ENCODE measurements at places on chromosomes 16 and 17.

GRCh38 chr17:31394544-31394943 lies 3.1 kb downstream of the RAB11FIP4 start:
- DNase-seq, result no peak

- DNase-seq, result no peak
Measured at GRCh38 chr17:3167574-3167973, 29.7 kb upstream of the OR1A2 start.

GRCh38 chr17:76493505-76494167 lies 7.6 kb downstream of the RHBDF2 start:
- no peak for DNase-seq

DNA sequence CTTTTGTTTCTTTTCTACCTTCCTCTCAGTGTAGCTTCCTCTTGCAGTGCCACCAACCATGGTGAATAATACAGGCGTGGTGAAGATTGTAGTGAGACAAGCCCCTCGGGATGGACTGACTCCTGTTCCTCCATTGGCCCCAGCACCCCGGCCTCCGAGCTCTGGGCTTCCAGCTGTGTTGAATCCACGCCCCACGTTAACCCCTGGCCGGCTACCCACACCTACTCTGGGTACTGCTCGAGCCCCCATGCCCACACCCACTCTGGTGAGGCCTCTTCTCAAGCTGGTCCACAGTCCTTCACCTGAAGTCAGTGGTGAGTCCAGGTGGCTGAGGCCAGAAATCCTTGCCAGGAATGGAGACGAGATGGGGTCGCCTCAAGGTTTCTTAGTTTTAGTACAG lies 23.9 kb downstream of the SRCAP start:
- no peak for DNase-seq

DNA sequence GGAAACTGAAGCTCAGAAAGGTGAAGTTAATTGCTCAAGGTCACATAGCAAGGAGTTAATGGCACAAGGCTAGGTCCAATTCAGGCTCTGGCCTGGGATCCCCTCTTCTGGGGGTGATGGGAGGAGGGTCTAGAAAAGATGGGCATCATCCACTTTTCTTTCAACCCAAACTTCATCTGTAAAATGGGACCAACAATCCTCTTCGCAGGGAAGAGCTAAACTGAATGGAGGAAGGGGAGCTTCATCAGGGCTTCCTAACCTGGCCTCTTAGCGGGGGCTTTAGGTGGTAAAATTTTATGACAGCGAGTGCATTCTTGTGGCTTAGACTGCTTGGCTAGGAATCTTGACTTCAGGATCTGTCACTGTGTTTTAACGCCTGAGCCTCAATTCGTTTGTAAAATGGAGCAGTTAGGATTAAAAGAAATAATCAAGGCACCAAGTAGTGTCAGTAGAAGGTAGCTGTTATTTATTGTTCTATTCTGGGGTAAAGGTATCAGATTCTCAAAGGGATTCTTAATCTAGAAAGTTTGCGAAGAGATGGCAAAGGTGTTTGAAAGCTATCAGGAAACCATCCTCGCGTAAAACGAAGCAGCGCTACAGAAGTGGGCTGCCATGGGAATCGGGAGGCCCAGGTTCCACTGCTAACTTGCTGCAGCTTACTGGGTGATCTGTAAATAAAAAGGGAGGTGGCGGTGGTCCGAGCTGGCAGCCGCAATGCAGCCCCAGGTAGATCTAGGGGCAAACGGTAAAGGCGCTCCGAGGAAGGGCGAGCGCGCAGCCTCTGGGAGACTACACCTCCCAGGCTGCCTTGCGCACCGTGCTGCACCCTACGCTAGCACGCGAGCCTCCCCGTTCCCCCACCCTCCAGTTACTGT lies 1.5 kb upstream of the SRCAP start:
- no peak for DNase-seq

- DNase-seq, result no peak
Measured at GRCh38 chr17:83198366-83199341, 119.2 kb downstream of the METRNL start.

DNA sequence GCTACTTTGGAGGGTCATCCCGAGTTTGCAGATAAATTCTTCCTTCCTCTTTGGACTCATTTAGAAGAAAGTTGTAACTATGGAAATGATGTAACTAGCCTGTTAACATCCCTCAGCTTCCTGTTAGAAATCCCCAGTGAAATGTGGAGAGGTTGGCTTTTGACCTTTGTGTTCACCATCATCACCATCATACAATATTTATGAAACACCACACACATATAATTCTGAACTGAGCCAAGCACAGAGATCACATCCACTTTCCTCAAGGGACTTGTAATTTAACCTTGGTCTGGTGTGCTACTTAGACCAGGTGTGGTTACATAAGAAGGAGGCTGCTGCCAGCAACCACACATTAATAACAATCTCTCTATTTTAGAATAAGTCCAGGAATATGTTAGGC lies 2.5 kb downstream of the CAPNS2 start:
- no peak for DNase-seq

DNA sequence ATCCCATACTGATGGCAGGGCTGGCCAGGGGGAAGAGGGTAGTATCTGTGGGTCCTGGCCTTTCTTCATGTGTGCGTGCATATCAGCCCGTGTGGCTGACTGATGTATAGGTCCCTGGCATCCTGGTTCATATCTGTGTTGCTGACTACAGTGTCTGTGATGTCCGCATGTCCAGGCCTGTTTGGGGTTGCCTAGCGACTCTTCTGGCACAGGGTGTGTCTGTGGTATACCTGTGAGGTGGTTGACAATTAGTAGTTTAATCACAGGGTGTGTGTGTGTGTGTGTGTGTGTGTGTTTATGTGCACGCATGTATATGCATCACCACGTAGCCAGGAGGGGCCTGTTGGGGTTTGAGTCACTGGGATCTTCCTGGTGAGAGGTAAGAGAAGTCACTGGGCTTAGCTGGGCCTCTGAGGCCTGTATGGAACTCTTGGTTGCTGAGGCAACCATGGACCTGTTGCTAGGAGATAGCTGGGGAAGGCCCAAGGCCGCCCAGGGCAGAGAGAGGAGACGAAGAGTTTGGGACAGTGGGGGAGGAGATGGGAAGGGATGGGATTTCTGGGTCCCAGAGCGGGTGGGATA lies 603 bp upstream of the TMEM95 start:
- no peak for DNase-seq

- no peak for DNase-seq
Measured at GRCh38 chr17:50844117-50844700, 8.8 kb downstream of the WFIKKN2 start.

DNA sequence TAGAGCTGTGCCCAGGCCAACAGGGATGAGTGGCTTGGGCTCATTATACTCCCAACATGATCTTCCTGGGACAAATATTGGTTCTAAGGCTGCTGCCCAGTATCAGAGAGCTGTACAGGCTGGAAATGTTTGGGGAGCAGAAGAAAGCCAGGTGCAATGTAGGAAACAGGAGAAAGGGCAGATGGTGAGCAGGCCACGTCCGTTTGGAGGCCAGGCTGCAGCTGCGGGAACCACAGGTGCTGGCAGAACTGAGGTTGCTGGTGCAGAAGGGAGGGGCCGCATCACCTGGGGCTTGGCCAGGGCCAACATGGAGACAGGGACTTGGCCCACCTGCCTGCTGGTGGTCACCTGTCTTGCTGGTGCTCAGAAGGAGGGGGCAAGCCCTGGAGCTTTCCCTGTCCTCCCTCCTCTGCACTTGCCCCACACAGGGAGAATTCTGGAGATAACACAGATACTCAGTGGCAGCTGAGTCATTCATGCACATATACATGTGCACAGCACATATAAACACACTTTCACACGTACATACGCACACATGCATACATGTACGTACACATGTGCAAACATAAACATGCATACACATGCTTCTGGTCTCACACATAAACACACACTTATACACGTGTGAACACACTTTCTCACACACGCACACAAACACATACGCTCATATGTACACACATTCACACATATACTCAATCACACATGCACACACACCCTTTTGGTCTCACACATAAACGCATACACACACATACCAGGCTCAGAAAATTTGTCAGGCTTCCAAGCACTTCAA lies 67.7 kb downstream of the WSCD1 start:
- DNase-seq, result no peak

DNA sequence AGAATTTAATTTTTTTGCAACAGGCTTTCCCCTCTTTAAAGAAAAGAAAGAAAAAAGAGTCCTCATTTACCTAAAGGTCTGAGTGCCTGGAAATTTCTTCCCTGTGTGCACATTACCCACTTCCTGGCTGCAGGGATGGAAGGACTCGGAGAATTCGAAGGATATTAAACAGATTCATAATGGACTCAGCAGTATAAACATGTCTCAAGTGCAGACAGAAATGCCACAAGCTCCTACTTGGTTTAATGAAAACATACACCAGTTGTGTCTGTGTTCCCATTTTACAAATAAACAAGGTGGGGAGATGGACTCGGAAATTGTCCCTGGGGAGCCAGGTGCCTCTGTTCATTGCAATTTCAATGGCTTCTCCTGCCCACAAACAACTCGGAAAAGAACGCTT lies 47.2 kb downstream of the MEOX1 start:
- DNase-seq, result no peak

DNA sequence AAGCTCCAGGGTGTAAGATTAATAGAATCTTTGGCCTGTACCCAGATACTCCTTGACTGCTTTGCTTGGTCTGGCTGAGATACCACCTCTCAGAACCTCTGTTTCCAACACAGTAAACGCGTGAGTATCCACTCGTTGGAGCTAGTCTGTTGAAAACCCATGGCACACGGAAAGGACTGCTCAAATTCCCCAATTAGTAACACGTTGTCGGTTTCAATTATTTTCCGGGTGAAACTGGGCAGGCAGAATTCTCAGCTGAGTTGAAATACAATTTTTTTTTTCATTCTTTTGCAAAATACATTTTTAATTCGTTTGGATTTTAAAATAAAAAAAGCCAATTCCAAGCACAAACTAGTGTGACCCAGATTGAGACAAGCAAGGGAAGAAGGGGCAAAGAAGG lies 120.5 kb downstream of the MAF start:
- DNase-seq, result no peak

- no peak for DNase-seq
Measured at GRCh38 chr17:38617074-38617860, 11.5 kb upstream of the SRCIN1 start.

DNA sequence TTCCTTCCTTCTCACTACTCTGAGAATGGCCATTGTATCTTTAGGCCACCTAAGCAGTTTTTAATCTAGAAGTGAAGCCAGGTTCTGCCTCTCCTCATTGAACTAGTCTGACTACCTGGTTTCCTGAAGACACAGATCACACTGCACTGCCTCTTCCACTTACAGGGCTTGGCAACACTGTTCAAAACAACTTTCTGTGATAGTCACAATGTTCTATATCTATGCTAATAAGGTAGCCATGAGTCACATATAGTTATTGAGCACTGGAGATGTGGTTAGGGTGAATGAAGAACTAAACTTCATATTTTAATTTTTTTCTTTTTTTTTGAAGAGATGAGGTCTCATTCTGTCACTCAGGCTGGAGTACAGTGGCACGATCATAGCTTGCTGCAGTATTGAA lies 26.9 kb downstream of the RND2 start:
- no peak for DNase-seq

- no peak for DNase-seq
Measured at GRCh38 chr16:2769675-2770056, 7.4 kb downstream of the ELOB start.

- DNase-seq, result no peak
Measured at GRCh38 chr16:14309001-14309886, 238.1 kb downstream of the MRTFB start.

DNA sequence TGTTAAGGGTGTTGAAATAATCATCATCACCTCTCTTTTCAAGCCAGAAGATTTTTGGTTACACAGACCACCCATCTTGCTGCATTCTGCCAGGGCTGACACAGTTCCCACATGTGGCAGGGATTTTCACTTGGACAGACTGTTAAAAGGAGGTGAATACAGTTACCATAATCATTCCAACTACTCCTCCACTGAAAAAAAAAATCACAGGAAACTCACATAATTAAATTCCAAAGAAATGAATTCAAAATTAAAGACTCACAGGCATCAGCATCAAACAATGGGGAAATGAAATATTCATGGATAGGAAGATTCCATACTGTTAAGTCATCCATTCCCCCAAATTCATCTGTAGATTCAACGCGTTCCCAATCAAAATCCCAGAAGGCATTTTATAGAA lies 209.4 kb downstream of the MRTFB start:
- no peak for DNase-seq

DNA sequence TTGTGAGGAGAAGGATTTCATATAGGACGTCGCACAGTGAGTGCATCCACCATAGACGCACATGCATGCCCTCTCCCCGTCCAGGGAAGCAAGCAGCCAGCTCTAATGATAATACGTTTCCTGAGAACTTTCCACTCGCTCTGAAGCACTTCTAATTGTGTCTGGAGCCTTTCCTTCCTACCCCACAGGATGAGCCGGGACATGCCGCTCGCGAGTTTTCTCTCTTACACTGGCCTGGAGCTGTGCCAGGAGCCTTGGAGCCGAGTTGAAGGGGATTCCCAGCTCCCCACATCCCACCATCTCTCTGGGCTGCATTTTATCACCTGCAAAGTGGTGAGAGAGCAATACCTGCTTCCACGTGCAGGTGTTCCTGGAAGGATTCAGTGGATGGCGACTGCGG lies 368.1 kb downstream of the C16orf95 start:
- DNase-seq, result no peak

- DNase-seq, result no peak
Measured at GRCh38 chr17:28047806-28048205, 5.3 kb downstream of the NLK start.

- DNase-seq, result no peak
Measured at GRCh38 chr16:50467943-50468748, 80.0 kb upstream of the NKD1 start.

GRCh38 chr16:79839466-79840341 lies 239.2 kb upstream of the MAF start:
- DNase-seq, result no peak

DNA sequence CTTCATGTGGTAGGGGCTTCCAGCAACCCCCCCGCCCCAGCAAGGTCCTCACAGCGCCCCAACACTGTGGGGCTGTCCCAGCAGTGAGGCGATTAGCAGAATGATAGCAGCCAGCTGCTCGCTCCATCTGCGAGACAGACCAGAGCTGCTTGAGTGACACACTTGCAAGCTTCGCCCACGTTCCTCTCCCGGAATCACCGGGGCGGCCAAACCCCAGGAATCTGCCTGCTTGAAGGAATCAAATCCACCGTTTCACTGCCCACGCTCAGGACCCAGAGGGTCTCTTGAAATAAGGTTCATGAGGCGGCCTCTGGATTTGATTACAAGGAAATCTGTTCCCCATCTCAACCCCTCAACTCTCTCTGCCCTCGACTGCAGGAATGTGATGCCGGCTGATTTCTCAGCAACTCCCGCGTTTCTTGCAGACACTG lies 356.0 kb downstream of the C16orf95 start:
- no peak for DNase-seq

DNA sequence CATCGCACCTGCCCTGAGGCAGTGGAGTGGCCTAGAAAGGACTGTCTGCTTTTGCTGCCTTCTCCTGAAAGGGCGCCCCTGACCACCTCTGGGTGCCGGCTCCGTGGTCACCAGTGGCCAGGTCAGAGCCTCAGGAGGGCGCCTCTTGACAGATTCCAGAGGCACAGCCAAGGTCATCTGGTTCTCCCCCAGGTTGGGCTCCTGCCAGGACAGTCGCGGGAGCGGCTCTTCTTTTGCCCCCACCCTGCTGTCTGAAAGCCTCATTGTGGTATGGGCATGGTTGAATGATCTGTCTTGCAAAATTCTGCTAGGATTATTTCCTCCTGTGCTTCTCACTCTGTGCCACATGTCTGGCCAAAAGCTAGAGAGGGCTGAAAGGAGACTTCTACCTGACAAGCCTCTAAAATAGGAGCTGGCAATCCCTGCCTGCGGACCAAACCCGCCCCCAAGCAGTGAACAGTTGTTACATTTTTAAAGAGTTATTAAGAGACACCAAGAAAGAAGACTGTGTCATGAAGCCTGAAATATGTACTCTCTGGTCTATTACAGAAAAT lies 82.8 kb downstream of the SNX29 start:
- DNase-seq, result no peak
